ENCODE measurements at places on chromosomes 4 and X.

- DNase-seq, result no peak
These were observed 100.1 kb upstream of the RBPJ start for GRCh38 chr4:26220696-26221095.

GRCh38 chr4:160825644-160826338, 1338.0 kb downstream of the FSTL5 start:
- DNase-seq, result no peak

GRCh38 chrX:39645178-39645895, 452.4 kb downstream of the BCOR start:
- no peak for DNase-seq

DNA sequence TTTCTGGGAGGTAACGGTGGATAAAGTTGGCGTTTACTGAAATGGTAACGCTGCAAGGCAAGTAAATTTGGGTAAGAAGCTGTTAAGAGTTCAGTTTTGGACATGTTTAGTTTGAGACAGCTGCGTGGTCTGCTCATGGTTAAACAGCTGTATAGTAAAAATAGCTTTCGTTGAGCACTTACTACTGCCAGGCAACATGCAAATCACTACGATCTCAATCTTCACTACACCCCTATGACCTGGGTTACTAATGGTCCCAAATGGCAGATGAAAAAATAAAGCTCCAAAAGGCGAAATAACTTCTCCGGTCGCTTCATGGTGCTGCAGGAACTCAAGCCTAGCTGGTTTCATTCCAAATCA, 22.2 kb downstream of the FABP2 start:
- no peak for DNase-seq

- DNase-seq, result no peak
These were observed 1079.6 kb upstream of the PABPC4L start for GRCh38 chr4:135281230-135281629.

- peak; percentile 75 for DNase-seq
These were observed 10.1 kb upstream of the SASH3 start for GRCh38 chrX:129769467-129770154.

DNA sequence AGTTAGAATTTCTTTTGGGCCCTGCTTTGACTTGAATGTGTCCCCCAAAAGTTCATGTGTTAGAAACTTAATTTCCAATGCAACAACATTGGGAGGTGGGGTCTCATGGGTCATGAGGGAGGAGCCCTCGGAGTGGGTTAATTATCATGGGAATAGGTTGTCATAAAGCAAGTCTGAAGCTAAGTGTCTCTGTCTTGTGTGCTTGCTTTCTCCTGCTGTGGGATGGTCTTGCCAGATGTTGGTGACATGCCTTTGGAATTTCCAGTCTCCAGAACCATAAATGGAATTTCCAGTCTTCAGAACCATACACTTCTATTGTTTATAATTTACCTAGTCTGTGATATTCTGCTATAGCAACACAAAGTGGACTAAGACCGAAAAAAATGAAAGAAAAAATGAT, 71.6 kb downstream of the RASL11B start:
- no peak for DNase-seq

DNA sequence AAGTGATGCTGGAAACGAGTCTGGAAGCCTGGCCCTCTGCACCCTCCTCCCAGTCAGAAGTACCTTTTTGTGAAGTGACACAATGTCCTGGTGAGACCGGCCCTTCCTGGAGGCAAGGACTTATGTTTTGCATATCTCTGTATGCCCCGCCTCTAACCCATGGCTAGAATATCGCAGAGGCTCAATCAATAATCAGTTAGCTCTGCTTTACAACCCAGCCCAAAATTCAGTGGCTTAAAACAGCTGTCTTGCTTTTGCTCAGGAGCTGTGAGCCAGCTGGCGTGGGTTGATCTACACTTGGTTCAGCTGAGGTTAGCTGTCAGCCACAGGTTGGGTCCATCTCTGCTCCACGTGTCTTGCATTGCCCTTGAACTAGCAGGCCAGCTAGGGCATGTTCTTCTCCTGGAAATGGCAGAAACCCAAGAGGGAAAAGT, 98.8 kb upstream of the METTL14 start:
- no peak for DNase-seq

- DNase-seq, result no peak
These were observed 10.6 kb upstream of the ANXA5 start for GRCh38 chr4:121707344-121707743.

GRCh38 chr4:1277667-1278665, 11.7 kb upstream of the MAEA start:
- no peak for DNase-seq

DNA sequence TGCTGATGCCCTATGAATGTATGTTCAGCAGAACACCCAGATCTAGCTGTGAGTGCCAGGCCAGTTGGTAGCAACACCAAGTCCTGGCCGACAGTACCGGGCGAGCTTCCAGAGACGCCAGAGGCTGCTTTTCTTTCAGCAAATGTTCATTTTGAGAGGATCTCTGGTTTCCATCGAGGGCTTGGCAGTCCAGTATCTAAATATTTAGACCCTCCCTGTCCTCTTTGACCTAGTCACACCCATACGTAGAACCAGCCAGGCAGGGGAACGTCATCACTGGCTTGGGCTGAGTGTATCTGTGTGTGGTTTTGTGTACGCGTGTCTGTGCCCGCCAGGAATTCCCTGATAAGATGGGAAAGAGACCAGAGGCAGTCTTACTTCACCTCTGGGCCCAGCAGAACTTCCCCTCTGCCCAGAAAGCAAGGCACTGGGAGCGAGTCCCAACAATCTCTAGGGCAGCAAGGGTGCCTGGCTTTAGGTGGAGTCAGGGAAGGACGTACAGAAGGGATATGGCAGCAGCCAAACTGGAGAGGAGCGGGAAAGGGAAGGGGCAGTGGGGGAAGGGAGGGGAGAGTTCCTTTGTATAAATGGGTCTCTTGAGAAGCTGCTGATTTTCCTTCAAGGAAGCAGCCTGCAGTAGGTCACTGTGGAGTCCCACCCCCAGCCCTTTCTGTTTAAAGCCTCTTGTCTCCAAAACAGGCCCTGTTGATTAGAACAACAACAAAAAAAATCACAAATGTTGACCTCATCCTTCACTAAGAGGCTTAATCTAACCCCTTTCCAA, 15.0 kb upstream of the ELF4 start:
- DNase-seq, result no peak

All from activated gamma-delta T cell treated with Interleukin-2 at 50 U/mL for 16 hours (primary cell).